Articular chondrocyte of knee joint (primary cell): ENCODE measurements at places on chromosomes 7 and 10. TPM values are rescaled to one million over a fixed set of nuclear protein-coding genes. Genes with fewer than 3 reads are reported as not detected.

Gene ATOH7
- 0.11 TPM in 1 of 2 replicates, not detected in the other for total RNA-seq

Gene VWDE
- 0.11 TPM in 1 of 2 replicates, not detected in the other for total RNA-seq

Gene MMRN2
- total RNA-seq: 5.2 and 6.1 TPM in 2 replicates

Gene IFIT1B
- not detected in 2 replicates for total RNA-seq

Gene FAM25A
- total RNA-seq: not detected in 2 replicates

Gene TRIM50
- total RNA-seq: not detected in 2 replicates
